Ovary (tissue), 10 donors: ENCODE measurements at places on chromosomes 6 and 20. TPM values are rescaled to one million over a fixed set of nuclear protein-coding genes. Genes with fewer than 3 reads are reported as not detected.

C2 gene
- 23.0 TPM for total RNA-seq

CLDN20 gene
- not detected for total RNA-seq

SLC17A2 gene
- total RNA-seq, result not detected

PTCHD4 gene
- 1.6 TPM for total RNA-seq

FIG4 gene
- 14.4 TPM for total RNA-seq

DNA sequence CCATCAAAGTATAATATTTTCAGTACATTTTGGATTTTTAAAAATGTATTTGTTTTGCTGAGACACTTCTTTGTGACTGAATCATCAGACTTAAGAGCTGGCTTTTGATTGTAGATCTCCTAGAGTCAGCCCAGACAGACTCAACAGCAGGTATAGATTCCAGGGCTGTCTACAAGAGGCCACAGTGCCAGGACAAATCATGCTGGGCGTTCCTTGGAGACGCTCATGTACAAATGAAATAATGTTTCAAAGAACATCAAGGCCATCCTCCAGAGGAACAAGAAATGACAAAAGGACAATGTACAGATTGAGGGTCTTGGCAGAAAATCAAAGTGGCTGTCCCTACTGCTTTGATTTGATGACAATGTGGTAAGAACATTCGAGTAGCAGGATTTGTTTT, 369.3 kb downstream of the GRIK2 start:
- no peak for DNase-seq

DNA sequence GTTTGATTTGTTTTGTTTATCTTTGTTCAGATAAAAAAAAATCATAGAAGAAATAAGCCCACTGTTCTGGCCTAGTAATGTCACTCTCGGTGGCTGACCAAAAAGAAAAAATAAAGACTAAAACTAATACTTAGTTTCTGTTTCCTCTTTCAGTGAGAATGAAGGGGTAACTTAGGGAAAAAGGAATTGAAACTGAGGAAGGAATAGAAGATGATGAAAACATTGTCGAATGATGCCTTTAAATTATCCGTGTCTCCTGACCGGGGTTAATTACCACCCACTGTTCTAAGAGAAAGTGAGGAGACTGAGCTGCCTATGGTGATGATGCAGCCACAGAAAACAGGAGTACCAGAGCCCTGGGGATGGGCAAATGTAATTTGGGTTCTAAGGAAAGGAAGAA, 73.1 kb downstream of the PTCHD4 start:
- DNase-seq, result no peak

DNA sequence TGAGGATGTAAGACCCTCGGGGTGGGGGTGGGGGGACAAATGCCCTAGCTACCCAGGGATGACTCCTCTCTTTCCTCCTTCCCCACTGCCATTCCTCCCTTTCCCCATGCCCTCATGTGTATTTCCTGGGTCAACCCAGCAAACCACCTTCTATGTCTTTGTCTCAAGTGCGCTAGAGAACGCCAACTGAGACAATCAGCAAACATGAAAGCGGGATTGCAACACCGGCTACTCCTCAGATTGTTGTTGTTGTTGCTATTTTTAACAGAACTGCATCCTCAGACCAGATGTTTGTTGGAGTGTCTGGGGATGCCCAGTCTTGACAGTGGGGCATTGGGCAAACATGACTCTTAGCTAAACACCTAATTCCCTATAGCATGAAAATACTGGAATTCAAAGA, 39.3 kb upstream of the HIVEP1 start:
- DNase-seq, result no peak

- no peak for DNase-seq
These were observed 34.2 kb upstream of the BTN3A2 start for GRCh38 chr6:26330859-26331217.

DNA sequence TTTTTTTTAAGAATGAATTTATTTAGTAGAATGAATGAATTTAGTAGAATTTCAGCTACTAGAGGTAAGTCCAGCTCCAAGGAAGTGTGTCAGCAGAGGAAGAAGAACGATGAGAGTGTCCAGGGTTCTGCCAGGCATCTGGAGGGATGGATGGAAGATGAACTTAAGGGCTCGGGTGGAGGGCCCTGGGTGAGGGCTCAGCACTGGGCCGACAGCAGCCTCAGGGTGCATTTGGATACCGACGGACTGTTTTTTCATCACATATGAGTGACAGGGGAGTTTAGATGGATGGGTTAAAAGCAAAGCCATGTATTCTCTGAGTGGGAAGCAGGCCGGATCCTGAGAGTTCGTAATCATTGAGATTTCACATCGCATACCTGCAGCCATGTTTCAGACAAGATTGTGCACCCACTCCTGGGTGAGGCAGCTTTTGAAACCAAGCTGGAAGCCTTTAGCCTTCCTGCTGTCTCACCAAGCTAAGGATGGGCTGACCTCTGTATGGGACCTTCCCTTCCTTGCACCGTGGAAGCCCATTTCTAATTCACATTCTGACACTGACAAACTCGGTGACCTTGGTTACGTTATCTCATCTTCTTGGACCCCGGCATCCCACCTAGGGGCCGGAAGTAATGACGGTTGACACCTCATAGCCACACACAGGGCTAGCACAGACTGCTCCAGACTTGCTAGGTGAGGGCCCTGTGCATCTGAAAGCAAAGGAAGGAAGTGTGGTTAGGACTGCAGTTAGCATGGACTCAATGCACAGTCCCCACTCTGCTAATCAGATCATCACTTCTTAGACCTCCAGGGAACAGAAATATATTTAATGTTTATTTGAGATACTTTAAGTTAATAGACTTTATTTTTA, 228.5 kb downstream of the SLC24A3 start:
- no peak for DNase-seq

DNA sequence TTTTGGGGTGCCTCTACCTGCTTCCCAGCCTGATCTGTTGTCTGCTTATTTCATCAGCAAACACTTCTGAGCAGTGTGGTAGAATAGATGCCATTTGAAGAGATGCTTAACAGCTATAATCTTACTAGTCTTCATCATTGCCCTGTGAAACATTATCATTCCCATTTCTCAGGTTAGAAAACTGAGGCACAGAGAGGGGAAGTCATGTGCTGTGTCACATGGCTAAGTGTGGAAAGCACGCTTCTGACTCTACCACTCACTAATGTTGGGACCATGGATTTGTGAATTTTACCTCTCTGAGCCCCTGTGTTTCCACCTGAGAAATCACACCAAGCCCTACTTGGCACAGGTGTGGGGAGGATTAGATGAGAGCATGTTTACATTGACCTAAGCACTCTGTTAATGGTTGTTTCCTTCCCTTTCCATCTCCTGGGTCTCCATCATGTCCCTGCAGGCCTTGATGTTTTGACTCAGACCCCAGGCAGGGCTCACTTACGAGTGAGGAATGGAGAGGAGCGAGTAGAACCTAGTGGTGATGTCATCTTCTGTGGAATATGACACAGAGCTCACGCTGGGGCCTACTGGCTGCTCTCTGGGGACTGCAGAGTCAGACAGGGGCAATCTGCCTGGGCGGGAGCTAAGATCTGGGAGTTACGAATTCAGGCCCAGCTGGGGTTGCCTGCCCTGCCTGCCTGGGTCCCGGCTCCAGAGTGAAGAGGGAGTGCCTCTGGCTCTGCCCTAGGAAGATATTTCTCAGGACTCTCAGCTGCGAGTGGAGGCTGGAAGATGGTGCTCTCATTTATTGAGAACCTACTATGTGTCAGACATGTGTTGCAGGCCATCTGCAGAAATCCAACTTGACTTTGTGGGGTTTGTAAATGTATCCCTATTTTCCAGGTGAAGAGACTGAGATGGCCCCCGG, 64.3 kb downstream of the CDH22 start:
- DNase-seq, result no peak

- no peak for DNase-seq
These were observed 25.6 kb downstream of the PRPF6 start for GRCh38 chr20:64006490-64006889.

- DNase-seq, result no peak
These were observed 48.3 kb downstream of the AHI1 start for GRCh38 chr6:135449246-135449645.

DNA sequence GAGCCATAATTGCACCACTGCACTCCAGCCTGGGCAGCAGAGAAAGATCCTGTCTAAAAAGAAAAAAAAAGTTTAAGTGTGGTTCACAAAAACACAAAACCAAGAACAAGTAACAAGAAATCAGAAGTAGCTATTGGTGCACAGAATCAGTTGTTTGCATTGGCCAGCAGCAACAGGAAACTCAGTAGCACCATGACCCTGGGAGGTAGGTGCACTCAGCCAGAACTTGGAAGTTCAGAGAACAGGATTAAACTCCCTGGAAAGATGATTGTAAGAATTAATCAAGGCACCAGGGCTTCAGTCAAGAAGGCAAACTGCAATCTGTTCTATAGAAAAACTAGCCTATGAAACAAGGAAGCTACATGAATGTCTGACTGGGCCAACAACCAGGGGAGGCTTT, 267.9 kb downstream of the COL12A1 start:
- no peak for DNase-seq
